ENCODE measurements at places on chromosomes 7 and 10.

DNA sequence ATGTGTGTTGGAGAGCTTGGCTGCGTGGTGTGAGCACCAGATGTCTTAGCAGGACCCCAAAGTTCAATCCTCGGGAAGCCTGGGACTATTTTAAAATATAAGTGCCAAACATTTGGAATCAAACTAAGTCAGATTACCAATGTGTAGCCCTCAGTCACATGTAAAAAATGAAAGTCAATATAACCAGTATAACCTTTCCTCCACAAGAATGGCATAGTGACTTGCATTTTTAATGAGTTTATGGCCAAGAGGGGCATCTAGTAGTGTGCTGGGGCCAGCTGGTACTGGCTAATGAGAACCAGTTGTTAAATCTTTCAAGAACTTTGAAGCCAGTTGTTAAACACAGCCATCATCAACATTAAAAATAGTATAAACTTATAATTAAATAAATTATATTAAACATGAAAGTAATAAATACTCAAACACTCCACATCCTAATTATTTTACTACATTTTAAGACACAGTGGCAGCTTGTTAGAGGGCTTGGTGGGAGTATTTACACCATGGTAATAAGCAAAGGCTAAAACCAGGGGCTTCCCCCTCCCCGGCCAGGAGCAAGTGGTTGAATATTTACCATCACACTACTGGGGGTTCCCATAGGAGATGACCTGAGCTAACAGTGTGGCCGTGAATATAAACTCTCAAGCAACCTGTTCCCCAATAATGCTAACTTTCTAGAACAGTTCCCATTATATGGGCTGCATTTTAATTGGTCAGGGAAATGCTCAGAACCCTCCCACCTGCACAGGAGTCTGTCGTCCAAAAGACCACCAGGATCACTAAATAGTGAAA is 7.9 kb upstream of the FAM170B start:
- no peaks in the 10 kb centered on the region for H3K27me3 ChIP-seq
- no peak for DNase-seq
- no peaks in the 10 kb centered on the region for H3K4me1 ChIP-seq
- H3K27ac ChIP-seq: no peak overlapping the region

- no peak overlapping the region for H3K4me3 ChIP-seq
- DNase-seq: no peak
- peaks cover 2% of the 10 kb centered on the region for H3K4me1 ChIP-seq
- no peaks in the 10 kb centered on the region for H3K27me3 ChIP-seq
- no peaks in the 10 kb centered on the region for H3K36me3 ChIP-seq
Measured at GRCh38 chr7:116607299-116607698, 64.7 kb upstream of the MET start.

- H3K27ac ChIP-seq: no peak overlapping the region
- H3K27me3 ChIP-seq: no peaks in the 10 kb centered on the region
- peaks cover 26% of the 10 kb centered on the region for H3K36me3 ChIP-seq
- no peaks in the 10 kb centered on the region for H3K4me1 ChIP-seq
Measured at GRCh38 chr7:16402091-16402490, 19.2 kb downstream of the CRPPA start.

- no peaks in the 10 kb centered on the region for H3K4me1 ChIP-seq
- no peak overlapping the region for H3K4me3 ChIP-seq
- no peak for DNase-seq
- H3K36me3 ChIP-seq: no peaks in the 10 kb centered on the region
- H3K27me3 ChIP-seq: no peaks in the 10 kb centered on the region
- no peak overlapping the region for H3K27ac ChIP-seq
Measured at GRCh38 chr7:102872460-102872859, 40.3 kb upstream of the LRRC17 start.

- H3K27ac ChIP-seq: no peak overlapping the region
- no peak overlapping the region for H3K4me3 ChIP-seq
- no peak for DNase-seq
- no peaks in the 10 kb centered on the region for H3K27me3 ChIP-seq
- H3K36me3 ChIP-seq: peaks cover 57% of the 10 kb centered on the region
Measured at GRCh38 chr10:110300486-110300986, 4.2 kb downstream of the SMNDC1 start.

DNA sequence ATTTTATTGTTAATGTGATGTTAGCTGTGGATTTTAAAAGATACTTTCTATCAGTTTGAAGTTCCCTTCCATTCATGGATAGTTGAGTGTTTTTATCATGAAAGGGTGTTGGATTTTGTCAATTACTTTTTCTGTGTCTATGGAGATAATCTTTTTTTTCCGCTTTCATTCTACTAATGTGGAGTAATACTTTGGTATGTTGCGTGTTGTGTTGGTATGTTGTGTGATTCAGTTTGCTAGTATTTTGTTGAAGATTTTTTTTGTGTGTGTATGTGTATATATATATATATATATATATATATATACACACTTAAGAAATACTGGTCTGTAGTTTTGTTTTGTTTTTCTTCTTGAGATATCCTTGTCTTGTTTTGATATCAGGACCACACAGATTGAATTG is 100.3 kb downstream of the CCSER2 start:
- no peaks in the 10 kb centered on the region for H3K27me3 ChIP-seq
- no peaks in the 10 kb centered on the region for H3K36me3 ChIP-seq
- no peak overlapping the region for H3K4me3 ChIP-seq
- peaks cover 2% of the 10 kb centered on the region for H3K4me1 ChIP-seq
- DNase-seq: no peak
- no peak overlapping the region for H3K27ac ChIP-seq

GRCh38 chr7:48337012-48337621 is 165.9 kb downstream of the ABCA13 start:
- H3K4me1 ChIP-seq: no peaks in the 10 kb centered on the region
- no peak for DNase-seq
- no peaks in the 10 kb centered on the region for H3K36me3 ChIP-seq
- H3K27ac ChIP-seq: no peak overlapping the region
- no peak overlapping the region for H3K4me3 ChIP-seq

- DNase-seq: no peak
- H3K36me3 ChIP-seq: no peaks in the 10 kb centered on the region
Measured at GRCh38 chr7:1971946-1972654, 260.6 kb downstream of the MAD1L1 start.

GRCh38 chr10:129057856-129058663 is 409.0 kb upstream of the MGMT start:
- no peak overlapping the region for H3K27ac ChIP-seq
- DNase-seq: no peak
- no peaks in the 10 kb centered on the region for H3K36me3 ChIP-seq
- no peak overlapping the region for H3K4me3 ChIP-seq
- H3K27me3 ChIP-seq: peaks cover 2% of the 10 kb centered on the region

DNA sequence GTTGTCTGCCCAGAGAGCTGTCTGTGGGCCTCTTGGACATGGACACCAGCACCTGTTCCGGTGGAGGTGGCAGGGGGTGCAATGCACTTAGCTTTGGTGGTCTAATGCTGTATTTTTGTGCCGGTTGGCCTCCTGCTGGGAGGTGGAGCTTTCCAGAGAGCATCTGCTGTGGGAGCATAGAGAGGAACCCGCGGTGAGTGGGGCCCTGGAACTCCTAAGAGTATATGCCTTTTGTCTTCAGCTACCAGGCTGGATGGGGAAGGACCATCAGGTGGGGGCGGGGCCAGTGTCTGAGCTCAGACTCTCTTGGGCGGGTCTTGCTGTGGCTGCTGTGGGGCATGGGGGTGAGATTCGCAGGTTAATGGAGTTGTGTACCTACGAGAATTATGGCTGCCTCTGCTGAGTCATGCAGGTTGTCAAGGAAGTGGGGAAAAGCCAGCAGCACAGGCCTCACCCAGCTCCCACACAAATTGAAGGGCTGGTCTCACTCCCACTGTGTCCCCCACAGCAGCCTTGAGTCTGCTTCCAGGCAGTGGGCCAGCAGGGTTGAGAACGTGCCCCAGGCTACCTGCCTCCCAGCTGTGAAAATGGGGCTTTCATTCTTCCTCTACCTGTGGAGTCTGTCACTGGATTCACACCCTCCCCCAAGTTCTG is 29.0 kb downstream of the JAKMIP3 start:
- no peak overlapping the region for H3K27ac ChIP-seq
- H3K36me3 ChIP-seq: no peaks in the 10 kb centered on the region
- H3K4me3 ChIP-seq: no peak overlapping the region

DNA sequence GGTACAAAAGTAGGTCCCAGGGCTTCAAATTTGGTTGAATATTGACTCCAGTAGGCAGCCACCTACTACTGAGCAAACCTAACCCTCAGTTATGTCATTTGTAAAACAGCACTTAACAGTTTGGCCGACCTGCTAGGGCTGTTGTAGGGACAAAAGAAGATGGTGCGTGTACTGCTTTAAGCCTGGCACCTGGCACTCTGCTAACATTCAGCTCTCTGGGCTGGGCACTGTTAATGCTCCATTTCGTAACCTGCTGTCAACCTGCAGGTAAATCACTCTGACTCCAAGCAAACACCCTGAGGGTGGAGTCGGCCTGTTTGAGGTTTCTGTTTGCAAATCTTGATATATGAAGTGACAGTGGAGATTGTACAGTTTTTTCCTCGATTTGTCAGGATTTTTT is 7.2 kb downstream of the ZKSCAN1 start:
- no peaks in the 10 kb centered on the region for H3K27me3 ChIP-seq
- no peak overlapping the region for H3K4me3 ChIP-seq

- no peaks in the 10 kb centered on the region for H3K36me3 ChIP-seq
- H3K4me1 ChIP-seq: no peaks in the 10 kb centered on the region
- H3K27ac ChIP-seq: no peak overlapping the region
- DNase-seq: no peak
- no peak overlapping the region for H3K4me3 ChIP-seq
- H3K27me3 ChIP-seq: no peaks in the 10 kb centered on the region
Measured at GRCh38 chr10:113438652-113439051, 114.2 kb upstream of the HABP2 start.

DNA sequence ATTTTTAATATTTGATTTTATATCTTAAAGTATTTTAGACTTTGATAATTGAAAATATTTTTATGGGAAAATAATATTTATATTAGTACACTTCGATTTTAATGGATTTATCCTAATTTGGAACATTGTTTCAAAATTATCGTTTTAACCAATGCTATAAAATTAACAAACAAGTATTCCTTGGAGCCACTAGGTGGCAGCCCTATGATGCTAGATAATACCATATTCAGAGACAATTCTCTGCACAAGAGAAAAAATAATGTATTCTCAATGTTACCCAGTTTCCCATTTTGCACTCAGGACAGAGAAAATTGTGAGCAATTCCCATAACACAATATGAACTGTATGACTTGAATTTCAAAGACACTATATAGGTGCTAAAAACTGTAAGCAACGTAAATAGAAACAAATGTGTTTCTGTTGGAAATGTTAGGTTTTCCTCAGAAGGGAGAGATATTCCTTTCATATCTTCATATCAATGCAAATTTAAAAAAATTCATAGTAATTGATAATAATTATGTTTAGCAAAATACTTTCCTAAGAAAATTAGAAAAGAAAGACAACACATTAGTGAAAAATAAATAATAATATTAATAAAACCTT is 237.8 kb downstream of the SEMA3E start:
- DNase-seq: no peak
- no peak overlapping the region for H3K4me3 ChIP-seq
- H3K27me3 ChIP-seq: no peaks in the 10 kb centered on the region
- no peaks in the 10 kb centered on the region for H3K36me3 ChIP-seq
- no peaks in the 10 kb centered on the region for H3K4me1 ChIP-seq

DNA sequence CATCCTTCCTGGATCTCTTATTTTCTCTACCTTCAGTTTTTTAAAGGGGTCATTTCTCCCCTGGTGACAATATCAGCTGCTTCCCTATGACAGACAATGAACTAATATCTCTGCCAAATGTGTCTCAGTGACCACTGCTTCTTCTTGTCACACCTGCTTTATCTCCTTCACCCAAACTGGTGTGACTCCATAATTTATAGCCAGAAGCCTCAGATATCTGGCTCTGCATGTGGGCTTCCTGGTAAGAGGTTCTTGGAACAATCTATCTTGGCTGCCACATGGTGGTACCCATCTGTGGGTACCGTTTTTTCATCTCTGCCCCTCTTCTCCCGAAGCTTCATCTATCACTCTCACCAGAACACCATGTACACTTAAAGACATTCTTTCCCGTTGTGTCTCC is 37.0 kb downstream of the CPVL start:
- no peaks in the 10 kb centered on the region for H3K27me3 ChIP-seq
- no peak for DNase-seq
- H3K4me3 ChIP-seq: no peak overlapping the region
- no peaks in the 10 kb centered on the region for H3K36me3 ChIP-seq
- peak overlapping the region; percentile 66 for H3K27ac ChIP-seq

DNA sequence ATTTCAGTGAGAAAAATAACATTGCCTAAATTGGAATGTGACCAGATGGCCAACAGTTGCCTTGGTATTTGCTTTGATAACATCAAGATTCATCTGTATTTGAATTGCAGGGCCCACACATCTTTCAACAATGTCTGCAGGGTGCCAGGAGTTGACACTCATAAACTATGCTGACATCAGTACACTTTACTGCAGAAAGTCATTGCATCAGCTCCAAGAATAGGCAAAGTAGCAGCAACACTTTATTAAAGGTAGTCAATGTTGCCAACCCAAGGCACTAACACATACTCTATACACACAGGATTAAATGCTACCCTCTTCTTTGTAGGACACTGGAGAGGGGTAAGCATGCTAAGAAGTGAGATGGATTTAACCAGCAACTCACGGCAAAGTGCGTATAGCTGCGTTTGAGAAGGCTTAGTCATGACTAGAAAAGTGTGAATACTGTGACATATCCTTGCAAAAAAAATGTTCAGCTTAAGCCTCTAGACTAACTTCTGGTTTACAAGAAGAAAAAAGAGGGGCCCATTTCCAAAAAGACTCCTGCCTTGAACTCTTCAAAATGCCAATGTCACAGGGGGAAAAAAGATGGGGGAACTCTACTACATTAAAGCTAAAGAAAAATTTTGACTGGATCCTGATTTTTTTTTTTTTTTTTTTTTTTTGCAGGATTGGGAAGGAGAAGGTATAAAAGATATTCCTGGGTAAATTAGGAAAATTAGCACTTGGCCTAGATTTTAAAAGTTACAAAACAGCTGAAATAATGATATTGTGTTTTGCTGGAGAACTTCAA is 2.2 kb downstream of the BBIP1 start:
- no peaks in the 10 kb centered on the region for H3K36me3 ChIP-seq
- H3K27me3 ChIP-seq: no peaks in the 10 kb centered on the region
- no peak overlapping the region for H3K27ac ChIP-seq
- no peak overlapping the region for H3K4me3 ChIP-seq
- peaks cover 6% of the 10 kb centered on the region for H3K4me1 ChIP-seq

GRCh38 chr10:77695186-77695585 is 57.6 kb upstream of the KCNMA1 start:
- no peaks in the 10 kb centered on the region for H3K27me3 ChIP-seq
- H3K4me3 ChIP-seq: no peak overlapping the region
- H3K27ac ChIP-seq: no peak overlapping the region
- H3K36me3 ChIP-seq: no peaks in the 10 kb centered on the region
- DNase-seq: no peak

DNA sequence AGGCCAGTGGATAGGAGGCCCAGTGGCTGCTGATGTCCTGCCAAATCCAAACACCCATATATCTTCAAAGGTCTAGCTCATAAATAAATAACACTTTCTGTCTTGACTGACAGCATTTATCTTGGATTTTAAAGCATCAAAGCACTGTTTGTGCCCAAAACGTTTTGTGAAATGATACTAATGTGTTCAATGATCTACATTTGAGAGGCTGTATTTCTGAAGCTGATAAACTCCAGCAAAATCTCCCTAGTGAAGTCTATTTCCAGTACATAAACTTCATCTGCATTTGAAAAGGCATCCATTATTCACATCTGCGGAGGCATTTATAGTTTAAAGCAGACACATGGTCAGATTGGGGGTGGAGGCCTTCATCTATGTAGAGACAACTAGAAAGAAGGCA is 276.3 kb downstream of the HPSE2 start:
- no peaks in the 10 kb centered on the region for H3K36me3 ChIP-seq
- no peak overlapping the region for H3K27ac ChIP-seq
- H3K4me3 ChIP-seq: no peak overlapping the region
- no peaks in the 10 kb centered on the region for H3K4me1 ChIP-seq
- H3K27me3 ChIP-seq: no peaks in the 10 kb centered on the region

Measured in kidney (tissue), 22 donors.